ENCODE measurements at places on chromosomes 3 and 15.

DNA sequence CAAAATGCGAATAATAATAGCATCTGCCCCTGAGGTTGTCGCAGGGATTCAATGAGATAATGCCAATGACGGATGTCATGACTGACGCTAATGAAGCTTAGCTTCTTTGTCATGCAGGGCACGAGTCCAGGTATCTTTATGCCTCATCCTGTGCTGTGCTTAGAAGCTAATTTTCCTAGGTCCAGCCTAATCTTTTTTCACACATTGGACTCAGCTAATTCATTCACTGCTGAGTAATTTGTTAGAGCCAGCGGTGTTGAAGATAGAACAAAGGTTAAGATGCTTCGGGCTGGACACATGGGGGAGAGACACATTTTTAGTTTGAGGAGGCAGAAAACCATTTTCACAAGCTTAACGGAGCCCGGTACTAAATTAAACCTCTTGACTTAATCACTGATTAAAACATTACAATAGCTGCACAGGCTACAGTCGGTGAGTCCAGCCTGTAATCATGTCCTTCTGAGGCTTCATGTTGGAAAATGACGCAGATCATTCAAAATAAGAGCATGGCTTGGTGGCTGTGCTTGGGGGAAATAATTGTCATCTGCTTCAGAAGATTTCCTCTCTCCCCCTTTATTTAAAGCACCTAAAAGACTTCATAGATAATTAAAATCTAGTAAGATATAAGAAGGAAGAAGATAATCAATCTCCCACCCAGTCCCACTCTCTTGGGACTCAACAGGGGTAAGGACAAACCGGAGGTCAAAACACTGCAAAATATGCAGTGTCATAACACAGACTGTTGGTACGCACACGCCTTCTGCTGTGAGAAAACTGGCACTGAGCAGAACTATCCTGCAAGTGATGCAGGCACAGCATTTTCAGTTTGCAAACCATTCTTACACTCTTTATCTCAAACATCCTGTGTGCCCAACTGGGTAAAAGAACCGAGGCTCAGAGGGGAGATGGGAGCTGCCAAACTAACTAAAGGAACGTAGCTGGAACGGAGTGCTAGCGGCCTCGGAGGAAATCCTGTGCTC, 3.3 kb upstream of the CCDC174 start:
- no peak for DNase-seq

DNA sequence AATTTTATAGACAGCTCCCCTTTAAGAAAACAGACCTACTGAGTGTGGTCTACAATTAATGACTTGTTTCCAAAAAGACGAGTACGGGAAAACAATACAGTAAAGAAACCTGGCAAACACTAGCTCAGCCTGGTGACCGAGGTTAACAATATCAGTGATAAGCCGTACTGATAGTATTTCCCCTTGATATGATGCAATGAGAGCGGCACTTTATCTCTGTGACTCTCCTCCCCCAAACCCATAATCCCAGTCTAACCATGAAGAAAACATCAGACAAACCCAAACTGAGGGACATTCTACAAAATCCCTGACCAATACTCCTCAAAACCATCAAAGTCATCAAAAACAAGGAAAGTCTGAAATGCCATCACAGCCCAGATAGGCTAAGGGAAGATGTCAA, 8.2 kb downstream of the DENND4A start:
- DNase-seq: no peak

DNA sequence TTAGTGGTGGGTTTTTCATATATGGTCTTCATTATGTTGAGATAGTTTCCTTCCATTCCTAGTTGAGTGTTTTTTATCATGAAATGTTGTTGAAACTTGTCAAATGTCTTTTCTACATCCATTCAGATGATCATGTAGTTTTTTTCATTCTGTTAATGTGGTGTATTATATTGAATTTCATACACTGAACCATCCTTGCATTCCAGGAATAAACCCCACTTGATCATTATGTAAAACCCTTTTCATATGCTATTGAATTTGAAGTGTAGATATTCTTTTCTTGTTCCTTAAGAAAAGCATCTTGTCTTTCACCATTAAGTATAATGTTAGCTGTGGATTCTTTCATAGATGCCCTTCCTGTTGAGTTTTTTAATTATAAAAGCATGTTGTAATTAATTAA, 42.9 kb downstream of the PIAS1 start:
- DNase-seq: no peak

DNA sequence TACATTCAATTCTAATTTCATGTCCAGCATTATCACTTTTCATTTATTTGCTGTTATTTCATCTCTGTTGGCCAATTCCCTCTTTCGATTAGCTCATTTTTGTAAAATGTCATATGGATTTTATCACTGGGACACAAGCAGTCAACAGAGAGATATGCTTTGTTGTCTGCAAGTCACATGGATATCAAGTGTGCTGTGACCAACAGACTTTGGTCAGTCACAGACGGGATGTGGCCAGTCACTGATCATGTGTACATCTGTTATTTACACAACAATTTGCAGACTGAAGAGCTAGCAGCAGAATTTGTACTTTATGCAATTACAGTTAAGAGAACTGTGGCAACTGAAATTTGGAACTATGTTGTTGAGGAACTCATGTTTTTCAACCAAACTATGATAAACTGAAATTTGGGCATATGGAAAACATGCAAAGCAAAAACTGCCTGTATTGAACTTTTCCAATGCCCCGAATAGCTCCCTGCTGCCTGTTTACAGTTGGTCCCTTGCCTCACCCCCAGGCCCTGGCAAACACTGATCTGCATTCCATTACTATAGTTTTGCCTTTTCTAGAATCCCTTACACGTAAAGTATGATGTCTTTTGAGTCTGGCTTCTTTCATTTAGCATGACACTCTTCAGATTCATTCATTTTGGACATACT, 104.4 kb downstream of the RPL22L1 start:
- no peak for DNase-seq

DNA sequence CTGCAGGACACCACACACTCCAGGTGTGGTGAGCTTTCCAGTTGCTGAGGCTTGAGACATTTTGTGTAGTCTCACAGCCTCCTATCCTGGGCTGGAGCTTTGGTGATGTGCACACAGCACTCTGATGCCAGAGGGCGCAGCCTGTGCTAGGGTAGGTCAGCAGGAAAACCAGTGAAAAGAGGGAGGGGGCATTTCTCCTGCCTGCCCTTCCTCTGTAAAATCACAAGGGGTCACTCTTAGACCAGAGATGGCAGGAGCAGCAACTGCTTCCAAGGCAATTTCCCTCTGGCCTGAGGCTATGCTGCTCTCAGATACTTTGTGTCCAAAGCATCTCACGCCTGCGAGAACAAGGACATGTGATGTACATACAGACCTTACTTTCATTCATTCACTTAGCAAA, 16.5 kb upstream of the MUSTN1 start:
- DNase-seq: no peak

DNA sequence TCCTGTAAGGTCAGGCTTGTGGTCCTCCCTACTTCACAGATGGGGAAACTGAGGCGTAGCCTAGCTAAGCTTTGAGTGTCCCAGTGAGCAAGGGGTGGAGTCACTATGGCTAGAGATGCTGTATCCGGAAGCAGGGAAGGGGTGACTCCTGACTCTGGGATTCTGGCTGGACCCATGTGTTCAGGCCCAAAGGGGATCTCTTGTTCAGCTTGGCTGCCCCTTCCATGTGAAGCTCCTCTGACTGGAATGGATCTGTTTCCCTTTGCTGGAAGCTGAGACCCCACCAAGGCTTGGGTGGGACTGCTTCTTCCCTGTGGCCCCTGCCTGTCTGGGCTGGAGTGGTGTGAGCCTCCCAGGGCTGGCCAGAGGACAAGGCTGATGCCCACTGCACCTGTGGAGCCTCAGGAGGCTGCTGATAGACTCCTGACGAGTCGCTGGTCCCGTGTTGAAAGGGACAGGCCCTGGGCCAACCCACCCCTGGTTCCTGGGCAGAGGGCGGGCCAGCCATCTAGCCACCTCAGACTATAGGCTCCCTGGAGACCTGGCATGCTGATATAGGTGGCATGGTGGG, 1.0 kb downstream of the MAPKAPK3 start:
- DNase-seq: no peak

Data from foreskin keratinocyte (primary cell).